ENCODE measurements at places on chromosomes 16 and 17.
A peak's percentile ranks its signal among the peaks of the same experiment; 100 is the strongest.

DNA sequence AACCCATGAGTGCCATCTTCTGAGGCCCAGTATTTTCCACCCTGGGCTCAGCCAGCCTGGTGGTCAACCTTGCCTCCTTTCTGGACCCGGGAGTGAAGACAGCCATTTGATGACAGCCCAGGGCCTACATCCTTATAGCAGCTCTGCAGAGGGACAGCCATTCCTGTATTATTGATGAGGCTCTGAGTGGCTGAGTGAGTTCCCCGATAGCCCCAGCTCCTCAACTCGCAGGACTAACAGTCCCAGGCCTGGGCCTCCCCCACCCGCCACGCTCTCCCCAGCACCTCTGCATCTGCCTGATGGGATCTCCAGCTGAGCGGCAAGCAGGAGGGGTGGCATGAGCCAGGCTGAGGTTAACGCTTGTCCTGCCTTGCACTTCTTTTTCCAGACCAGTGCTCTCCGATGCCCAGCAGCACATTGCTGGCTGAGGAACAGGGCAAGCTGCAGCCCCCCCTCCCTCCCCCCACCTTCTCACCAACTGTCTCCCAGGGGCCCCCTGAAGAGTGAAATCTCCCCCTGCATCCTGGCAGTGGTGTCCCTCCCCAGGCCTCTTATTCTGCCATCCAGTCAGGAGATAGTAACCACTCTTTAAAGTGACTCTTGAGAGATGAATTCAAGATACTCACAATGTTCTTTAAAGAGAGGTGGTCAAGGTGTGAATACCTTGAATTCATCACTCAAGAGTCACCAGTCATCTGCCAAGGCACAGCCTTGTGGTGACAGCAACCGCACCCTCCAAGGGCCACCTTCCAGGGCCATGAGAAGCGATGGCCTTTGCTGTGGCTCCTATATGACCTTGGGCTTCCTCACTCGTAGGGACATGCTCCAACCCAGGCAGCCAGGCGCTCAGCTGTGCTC is 23.5 kb downstream of the CACNG5 start:
- no peak for DNase-seq

DNA sequence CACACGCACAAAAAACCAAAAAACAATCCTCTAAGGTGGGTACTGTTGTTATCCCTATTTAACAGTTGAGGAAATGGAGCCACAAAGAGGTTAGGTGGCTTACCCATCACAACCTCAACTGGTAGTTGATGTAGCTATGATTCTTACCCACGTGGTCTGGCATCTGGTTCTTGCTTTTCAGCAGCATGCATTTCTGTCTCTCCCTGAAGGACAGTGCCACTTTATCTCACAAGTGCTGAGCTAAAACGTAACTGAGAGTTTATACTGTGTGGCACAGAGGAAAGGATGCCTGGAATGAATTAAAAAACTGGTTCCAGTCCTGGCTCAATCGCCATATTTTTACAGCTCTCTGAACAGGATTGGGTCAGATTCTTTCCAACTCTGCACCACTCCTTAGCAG is 1.9 kb upstream of the CORO6 start:
- DNase-seq: no peak

GRCh38 chr17:561116-561515 is 153.5 kb downstream of the VPS53 start:
- no peak for DNase-seq

DNA sequence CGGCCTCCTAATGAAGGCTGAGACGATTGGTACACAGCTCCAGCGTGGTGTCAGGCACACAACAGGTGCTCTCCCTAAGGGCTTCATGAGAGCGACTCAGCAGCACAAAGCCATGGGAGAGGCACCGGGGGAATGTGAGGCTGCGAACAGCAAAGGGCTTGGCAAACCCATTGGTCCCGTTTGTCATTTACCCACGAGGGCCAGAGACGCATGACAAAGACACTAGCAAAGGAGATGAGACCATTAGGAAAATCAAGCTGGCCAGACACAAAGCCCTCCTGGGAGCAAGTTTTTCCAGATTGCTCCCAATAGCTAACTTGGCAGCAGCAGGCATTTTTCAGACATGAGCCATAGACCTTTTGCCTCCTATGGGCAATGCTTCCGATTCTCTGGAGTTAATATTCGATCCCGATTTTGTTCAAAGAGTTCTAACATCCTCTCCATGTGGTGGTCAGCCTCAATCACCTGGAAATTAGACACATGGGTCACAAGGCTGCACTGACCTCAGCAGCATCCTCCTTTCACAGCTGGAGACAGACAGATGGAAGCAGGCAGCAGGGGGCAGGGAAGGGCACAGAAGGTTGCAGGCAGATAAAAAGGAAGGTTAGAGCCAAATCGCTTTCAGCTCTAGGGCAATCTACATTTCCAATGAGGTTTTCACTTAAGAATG is 38.2 kb downstream of the TK2 start:
- DNase-seq: no peak

DNA sequence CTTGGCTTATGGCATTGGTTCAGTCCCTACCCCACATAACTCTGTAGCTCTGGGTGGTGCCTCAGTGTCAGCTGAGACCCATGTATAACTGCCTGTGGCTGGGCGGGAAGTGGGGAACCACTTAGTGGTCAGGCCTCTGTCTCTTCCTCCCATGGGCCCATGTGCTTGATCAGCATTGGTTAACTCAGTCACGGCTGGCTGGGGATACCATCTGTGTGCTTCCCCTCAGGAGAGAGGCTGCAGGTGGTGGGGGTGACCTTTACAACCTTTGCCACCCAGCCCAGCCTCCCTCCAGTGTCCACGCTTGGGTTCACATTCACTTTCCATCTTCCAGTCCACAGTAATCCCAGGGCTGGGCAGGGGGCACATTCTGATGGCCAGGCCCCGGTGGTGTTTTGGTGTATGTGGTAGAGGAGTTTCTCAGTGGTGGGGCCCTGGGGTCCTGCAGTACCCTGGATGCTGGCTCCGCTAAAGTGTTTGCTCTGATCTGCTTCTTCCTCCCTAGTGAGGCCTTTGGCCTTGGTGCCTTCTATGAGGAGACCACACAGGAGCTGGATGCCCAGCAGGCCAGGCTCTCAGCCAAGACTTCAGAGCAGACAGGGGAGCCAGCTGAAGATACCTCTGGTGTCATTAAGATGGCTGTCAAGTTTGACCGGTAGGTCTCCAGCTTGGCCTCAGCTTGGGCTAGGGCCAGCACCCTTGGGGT is 10.2 kb upstream of the NFATC3 start:
- no peak for DNase-seq

GRCh38 chr17:77271411-77271810 is 130.6 kb downstream of the SEC14L1 start:
- no peak for DNase-seq

GRCh38 chr17:71438631-71439146 is 682.1 kb upstream of the SOX9 start:
- DNase-seq: peak; percentile 99

GRCh38 chr17:31900877-31901276 is 631 bp downstream of the UTP6 start:
- no peak for DNase-seq

GRCh38 chr17:77235370-77235941 is 94.7 kb downstream of the SEC14L1 start:
- no peak for DNase-seq

GRCh38 chr17:4950746-4951204 is at the start of gene ENO3:
Gene ENO3, plus strand, starts transcription at chr17:4951119. Its CDS starts 711 bp downstream, at chr17:4951830.
- DNase-seq: no peak

DNA sequence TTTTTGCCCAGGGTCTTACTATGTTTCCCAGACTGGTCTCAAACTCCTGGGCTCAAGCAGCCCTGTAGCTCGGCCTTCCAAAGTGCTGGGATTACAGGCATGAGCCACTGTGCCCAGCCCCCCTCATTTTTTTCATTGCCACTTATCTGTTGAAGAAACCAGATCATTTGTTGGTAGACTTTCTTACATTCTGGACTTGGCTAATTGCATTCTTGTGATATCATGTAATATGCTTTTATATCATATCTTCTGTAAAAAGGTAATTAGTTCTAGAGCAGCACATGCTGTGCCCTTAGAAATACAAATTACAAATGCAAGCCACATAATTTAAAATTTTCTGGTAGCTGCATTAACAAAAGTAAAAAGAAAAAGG is 53.9 kb downstream of the PPM1E start:
- no peak for DNase-seq

DNA sequence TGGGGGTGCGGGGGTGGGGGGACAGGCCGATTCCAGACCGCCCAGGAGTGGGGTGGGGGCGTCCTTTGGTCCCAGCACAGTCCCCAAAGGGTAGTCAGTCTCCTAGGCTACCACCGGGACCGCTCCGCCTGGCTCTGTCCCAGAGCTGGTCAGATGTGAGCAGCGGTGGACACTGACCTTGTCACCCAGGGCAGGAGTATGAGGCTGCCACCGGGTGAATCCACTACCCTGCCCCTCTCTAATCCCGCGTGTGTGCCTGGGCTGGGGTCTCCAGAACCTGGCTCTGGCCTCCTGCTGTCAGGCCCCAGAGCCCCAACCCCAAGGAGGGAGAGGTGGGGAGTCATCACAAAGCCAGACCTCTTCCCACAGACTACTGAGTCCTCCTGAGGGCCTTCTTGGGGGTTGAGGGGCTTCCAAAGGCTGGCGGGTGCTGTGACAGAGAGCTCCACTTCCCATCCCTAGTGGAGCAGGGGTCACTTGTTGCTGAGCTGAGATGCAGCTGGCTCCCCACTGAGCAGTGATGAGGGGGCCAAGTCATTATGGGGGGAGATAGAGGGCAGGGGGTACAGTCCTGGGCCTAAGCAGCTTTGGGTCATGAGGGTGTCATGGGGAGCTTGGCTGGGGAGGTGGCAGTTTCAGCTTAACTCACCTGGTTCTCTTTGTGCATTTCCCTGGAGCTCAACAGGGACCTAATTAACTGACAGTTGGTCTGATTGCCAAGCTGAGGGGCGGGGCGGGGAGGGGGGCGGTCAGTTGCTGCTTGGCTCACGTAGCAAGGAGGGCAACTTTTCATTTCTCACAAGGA is 1.2 kb downstream of the PPP1R1B start:
- no peak for DNase-seq

DNA sequence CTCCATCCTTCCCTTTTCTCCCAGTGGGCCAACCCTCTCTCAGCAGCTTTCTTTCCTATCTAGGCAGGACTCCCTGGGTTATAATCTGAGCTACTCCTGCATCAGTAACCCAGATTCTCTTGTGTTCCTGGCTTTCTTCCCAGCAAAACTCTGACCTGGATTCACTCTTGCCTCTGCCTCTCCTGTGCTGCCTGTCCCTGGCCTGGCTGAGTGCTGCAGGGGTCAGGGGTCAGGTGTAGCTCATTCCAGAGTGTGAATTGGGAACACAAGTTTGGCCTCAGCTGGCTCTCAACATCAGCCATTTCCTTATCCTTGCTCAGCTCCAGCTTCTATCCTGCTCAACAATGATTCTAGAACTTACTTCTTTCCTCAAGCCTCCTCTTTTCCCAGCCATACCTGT is 2.5 kb upstream of the ST6GALNAC2 start:
- DNase-seq: no peak

- no peak for DNase-seq
Measured at GRCh38 chr16:77574867-77575624, 140.2 kb upstream of the ADAMTS18 start.

DNA sequence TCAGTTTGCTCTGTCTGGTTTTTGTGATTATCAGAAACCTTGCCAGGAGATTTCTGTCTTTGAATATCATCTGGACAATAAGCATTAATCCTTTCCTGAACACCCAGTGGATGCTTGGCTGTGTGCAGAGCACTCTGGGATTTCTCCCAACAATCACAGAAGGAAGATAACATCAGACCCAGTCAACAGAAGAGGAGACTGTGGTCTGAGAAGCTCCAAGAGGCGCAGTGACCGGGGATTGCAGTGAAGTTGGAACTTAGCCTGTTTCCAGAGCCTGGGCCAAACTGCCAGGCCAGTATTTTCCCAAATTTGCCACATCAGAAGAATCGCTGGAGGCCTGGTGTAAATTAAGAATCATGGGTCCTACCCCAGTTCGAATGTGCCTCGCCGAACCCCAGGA is 264.7 kb downstream of the C16orf95 start:
- no peak for DNase-seq

DNA sequence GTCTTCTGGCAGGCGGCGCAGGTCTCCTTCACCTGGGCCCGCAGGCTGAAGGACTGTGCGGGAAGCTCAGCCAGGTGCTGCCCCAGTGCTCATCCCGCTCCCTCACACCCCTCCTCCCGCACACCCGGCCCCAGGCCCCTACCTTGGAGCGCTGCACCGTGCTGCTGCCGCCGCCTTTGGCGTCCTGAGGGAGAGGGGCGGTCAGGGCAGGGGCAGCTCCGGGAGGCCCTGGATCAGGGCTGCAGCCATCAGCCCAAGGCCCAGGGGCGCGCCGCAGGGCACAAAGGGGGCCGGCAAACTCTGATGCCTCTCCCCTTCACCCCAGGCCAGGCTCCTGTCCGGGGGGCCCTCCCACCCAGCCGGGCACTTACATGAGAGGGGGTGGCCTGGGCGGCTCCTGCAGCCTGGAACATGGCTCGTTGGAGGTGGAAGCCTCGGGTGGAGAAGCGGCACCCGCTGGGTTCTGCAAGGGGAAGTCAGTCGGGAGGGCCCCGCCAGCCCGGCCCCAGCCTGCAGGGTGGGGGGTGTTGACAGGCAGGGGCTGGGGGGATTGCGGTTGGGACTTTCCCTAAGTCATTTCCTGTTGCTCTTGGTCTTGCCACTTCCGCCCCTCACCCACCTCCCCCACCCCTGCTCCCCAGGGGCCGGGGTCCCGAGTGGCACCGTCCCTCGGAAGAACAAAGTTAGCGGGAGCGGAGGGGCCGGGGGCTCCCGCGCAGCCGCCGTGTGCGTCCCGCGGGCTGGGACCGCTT is 863 bp downstream of the LIMD2 start:
- DNase-seq: no peak

DNA sequence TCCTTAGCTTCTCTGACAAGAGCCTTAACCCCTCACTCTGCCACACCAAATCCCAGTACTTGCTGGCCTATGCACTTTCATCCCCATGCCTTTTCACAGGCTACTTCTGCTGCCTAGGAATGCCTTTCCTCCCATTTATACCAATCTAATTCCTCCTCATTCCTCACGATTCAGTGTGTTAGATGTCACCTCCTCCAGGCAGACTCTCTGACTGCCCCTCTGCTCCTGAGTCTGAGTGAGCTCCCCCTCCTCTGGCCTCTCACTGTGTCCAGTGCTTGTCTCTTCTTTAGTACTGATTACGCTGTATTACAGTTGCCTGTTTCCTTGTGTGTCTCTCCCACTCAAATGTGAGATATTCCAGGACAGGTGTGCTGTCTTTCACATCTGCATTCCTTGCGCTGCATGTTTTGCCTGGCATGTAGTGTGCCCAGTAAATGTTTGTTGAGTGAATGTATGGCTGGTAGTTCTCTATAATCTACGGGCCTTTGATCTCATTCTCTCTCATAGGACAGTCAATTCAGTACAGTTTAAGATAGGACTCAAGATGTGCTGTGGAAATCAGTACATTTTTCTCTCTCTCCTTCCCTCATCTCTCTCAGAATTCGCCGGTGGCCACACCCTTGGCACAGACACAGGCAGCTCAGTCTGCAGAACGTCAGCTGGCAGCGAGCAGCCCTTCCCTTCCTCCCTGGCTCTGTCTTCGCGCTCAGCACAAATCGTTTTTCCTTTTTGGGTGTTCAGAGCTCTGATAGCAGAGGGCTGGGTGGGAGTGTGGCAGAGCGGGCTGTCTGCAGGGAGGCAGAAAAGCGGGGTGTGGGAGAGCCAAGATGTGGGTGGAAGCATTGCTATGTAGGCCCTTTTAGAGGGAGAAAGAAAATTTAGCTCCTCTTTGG is 18.5 kb downstream of the ARL4D start:
- DNase-seq: no peak

GRCh38 chr16:79721270-79721669 is 120.7 kb upstream of the MAF start:
- no peak for DNase-seq

GRCh38 chr16:28826141-28826540 is 3.3 kb downstream of the ATXN2L start:
- no peak for DNase-seq

GRCh38 chr17:80272366-80272765 is 11.7 kb downstream of the RNF213 start:
- no peak for DNase-seq

All from keratinocyte (primary cell).